ENCODE measurements at places on chromosomes 6 and 20. TPM values are rescaled to one million over a fixed set of nuclear protein-coding genes. Genes with fewer than 3 reads are reported as not detected.

Gene TRAPPC3L
- 0.14 TPM for total RNA-seq

Gene HAO1
- total RNA-seq = not detected

Gene HCK
- total RNA-seq = not detected

Gene FAM209A
- total RNA-seq = not detected

Gene NKAPL
- 1.8 TPM for total RNA-seq

Gene SAMD5
- 0.43 TPM for total RNA-seq

Measured in smooth muscle cell of bladder (primary cell).